ENCODE measurements at places on chromosomes 5 and 9.
A peak's percentile ranks its signal among the peaks of the same experiment; 100 is the strongest.

- no peak for DNase-seq
Observed at GRCh38 chr9:100070104-100071041, 28.4 kb downstream of the ERP44 start.

GRCh38 chr9:131590907-131591844 is 45.9 kb downstream of the PRRT1B start:
- peak; percentile 56 for DNase-seq

- DNase-seq, result no peak
Observed at GRCh38 chr5:116445311-116445710, 129.3 kb downstream of the SEMA6A start.

- DNase-seq, result no peak
Observed at GRCh38 chr5:157529002-157529401, 46.6 kb downstream of the ADAM19 start.

GRCh38 chr9:128107468-128108268 is 19.9 kb downstream of the PTGES2 start:
- no peak for DNase-seq

DNA sequence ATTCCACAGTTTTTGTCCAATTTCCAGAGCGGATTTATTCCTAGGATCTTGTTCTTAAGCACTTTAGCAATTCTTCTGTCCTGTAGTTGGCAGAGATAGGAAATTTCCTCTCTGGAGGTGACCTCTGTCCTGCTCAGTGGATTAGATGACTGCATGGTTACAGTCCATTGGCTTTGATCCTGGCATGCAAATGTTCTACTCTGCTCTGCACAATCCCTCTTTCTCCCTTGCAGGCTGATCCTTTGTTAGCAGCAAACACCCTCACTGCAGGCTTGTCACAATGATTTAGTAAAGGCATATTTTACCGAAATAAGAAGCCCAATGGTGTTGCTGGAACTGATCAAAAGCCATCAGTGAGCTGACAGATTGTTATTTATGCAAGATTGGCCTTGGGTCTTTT is 243.8 kb downstream of the COX7C start:
- DNase-seq, result no peak

GRCh38 chr9:123657099-123657498 is 272.8 kb downstream of the DENND1A start:
- peak; percentile 44 for DNase-seq

GRCh38 chr9:112341730-112342129 is 8.3 kb upstream of the PTBP3 start:
- DNase-seq, result no peak

- no peak for DNase-seq
Observed at GRCh38 chr9:5582835-5583195, 46.1 kb upstream of the RIC1 start.

- no peak for DNase-seq
Observed at GRCh38 chr9:77014597-77015263, 4.7 kb upstream of the FOXB2 start.

DNA sequence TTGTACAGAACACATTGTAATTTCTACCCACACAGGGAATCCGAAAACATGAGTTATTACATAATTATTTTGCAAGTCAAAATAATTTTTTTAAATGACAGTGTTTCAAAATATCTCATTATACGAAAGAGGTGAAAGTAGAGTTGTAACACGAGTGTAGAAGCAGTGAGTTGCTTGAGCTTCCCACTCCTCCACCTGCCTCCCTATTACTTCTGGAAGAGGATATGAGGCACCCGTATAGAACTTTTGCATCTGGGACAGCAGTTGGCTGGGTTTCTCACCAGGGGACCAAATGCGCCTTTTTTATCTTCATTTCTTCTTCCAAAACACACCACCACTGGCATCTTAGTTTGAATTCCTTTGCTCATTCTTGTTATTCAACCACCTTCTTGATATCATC is 779.0 kb upstream of the COX7C start:
- no peak for DNase-seq

Measured in NCI-H2171 (cell line).